Activated CD4-positive, alpha-beta T cell treated with anti-CD3 and anti-CD28 coated beads, Interleukin-2, amount 50 U/mL, for 16 hours (primary cell): ENCODE measurements at places on chromosomes 13 and 19.
A peak's percentile ranks its signal among the peaks of the same experiment; 100 is the strongest.

GRCh38 chr19:41919948-41920712 lies 8.1 kb downstream of the ERFL start:
- DNase-seq = no peak

DNA sequence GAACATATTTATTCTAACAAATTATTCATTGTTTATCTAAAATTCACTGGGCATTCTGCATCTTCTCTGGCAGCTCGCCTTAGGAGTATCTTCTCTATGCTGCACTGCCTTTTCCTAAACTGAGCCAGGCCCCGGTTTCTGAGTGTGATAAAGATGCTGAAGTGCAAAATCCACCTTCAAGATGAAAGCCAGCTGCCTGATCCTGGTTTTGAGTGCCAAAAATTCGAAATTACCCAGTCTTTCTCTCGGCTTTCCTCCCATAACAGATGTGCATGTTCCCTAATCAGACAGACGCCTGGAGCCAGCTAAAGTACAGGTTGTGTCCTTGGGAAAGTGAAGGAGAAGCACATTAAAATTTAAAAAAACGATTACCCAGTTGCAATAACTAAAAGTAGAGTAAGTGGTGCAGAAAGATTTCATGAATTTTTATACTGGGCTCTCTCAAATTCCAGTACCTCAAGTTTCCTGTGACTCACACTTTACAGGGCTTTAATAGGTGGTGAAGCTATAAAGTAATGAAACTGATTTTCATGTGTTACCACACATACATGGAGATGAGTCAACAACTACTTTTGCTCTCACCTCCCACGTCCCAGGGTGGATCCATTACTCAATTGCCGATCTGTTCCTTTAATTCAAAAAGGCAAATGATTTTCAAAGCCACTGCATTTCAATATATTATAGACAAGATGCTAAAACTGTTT lies 65.0 kb upstream of the GTF2F2 start:
- peak; percentile 85 for DNase-seq

DNA sequence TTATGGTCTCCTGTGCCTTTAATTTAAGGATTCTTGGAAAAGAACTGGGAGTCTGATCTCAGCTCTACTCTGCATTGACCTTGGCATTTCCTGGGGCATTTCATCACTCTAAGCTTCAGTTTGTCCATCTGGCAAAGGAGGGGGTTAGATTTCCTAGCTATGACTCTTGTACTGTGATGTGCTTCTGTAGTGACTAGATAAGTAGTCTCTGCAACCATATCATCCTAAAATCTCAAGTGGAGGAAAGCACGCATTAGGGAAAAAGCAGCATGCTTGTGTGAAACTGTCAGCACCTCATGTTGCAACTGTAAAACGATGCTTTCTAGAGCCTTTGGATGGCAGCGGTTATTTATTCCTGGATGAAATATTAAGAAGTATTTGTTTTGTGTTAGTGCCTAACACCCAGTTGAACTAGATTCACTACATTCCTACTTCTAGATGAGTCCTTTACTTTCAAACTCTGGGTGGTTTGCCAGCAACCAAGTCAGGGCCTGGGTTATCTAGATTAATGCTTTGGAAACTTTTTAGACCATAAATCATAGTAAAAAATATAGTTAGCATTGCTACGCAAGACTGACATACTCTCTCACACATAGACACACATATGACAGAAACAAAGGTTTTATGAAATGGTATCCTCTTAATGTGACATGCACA lies 6.8 kb downstream of the WDFY2 start:
- no peak for DNase-seq

DNA sequence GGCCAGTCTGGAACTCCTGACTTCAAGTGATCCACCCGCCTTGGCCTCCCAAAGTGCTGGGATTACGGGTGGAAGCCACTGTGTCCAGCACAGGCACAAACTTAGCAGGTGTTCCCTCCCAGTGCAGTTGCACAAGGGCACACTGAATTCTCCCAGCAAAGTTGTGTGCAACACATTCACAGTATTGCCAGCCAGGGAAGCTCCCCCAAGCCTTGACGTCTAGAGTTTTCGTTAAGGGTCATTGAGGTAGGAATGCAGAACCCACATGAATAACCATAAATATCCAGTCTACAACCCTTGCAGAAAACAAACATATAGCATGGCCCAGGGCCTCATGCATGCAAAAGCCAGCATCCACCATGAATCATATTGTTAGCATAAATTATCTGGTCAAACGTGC lies 3.3 kb upstream of the AURKC start:
- DNase-seq = no peak

- DNase-seq = no peak
These were observed 270.6 kb downstream of the PCDH20 start for GRCh38 chr13:61144834-61145593.

DNA sequence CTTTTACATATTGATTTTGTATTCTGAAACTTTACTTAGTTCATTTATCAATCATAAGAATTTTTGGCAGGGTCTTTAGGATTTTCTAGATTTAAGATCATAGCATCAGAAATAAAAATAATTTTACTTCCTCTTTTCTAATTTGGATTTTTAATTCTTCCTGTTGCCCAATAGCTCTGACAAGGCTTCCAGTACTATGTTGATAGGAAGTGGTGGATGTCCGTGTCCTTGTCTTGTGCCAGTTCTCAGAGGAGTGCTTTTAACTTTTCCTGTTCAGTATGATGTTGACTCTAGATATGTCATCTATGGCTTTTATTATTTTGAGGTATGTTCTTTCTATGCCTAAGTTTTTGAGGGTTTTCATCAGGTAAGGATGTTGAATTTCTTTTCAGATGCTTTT lies 7.7 kb upstream of the KIR2DL4 start:
- DNase-seq = no peak

DNA sequence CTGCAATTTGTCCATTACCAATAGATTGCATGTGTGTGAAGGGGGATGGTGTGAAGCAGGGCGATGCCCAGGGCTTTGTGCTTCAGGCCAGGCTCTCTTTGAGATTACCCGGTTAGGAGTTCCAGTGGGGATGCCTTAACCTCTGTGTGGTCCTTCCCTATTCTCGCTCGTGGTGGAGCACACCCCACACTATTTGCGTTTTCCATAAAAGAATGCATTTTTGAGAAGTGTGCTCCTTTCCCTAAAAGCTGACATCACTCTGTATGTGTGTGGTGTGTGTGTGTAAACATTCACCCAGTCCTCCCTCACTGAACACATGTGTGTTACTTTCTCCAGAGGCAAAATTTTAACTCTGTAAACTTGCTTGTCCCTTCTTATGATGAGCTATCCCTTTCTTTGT lies 308.3 kb downstream of the SLC7A1 start:
- DNase-seq = no peak

DNA sequence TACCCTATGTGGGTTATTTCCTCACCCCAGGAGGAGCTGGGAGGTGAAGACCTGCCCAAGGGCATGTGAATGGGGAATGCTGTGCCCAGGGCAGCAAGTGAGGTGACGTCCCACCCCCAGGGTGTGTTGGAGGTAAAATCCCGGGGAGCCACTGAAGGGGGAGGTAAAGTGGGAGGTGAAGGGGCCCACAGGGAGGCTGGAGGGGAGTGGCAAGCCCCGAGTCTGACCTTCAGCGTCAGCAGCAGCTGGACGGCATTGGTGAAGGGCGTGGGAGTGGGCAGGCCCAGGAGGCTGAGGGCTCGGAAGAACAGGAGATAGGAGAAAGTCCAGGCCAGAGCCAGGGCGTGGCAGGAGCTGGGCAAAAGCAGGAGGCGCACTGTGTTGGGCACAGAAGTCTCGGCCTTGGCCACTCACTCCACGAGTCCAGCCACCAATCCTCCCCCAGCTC lies 2.4 kb downstream of the MBOAT7 start:
- DNase-seq = no peak

DNA sequence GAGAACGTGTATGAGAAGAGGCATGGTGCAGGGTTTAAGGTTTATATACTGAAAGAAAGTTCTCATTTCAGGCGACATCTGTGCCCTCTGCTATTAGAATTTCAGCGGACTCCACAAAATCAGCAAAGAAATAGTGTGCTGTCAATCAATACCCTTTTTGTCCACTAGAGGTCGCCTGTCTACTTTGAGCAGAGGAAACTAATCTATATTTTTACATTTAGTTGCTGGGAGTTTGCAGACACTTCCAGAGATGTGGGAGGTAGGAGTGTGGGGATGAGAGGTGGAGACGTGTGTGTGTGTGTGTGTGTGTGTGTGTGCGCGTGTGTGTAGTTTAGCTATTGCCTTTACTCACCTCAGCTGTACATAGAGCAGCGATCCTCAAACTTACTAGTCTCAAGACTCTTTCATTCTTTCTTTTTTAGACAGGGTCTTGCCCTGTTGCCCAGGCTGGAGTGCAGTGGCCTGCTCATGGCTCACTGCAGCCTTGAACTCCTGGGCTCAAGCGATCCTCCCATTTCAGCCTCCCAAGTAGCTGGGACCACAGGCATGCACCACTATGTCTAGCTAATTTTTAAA lies 9.7 kb downstream of the INAFM1 start:
- peak; percentile 72 for DNase-seq
